ENCODE measurements at places on chromosomes 2 and 18.

DNA sequence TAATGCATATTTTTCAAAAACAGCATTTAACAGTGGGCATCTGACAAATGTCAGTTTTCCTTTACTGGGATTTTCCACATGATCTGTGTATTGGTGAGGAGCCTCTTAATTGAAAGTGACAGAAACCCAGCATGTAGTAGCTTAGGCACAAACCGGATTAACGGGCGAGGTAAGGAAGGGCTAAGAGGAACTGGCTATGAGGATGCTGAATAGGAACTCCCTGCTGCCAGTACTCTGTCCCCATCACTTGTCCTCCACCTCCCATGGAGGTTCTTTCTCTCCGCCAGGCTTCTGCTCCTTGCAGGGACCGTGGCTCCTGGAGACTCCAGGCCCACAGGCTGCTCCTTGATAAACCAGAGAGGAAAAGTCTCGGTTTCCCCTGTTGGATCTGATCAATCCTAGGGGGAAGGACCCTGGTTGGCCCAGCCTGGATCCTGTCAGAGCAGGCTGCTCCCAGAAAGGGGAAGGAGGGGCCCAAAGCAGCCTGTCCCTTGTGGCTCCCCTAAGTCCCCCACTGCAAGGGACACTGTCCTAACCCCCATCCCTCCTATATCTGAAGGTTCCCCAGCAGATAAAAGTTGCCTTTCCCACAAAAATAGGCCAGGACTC, 10.3 kb downstream of the TEX44 start:
- no peak for DNase-seq

DNA sequence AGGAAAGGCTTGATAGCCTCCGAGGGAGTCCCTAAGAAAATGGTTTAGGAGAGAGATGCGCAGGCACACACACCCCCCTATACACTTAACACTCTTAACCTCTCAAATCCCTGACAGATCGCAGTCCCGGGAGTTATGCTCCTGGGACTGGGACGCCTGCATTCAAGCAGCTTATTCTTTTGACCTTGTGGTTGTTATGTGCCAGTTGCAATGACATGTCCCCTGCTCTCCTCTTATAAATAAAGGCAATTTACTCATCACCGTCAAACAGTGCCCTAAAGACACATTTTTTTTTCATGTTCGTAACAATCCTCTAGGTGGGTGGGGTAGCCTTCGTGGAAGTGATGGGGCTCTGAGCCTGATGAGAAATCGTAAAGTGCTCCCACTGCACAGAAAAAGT, 162.2 kb downstream of the LRRC30 start:
- no peak for DNase-seq

GRCh38 chr18:13914170-13914569, 1.2 kb downstream of the MC2R start:
- no peak for DNase-seq

GRCh38 chr18:58635891-58636290, 7.0 kb upstream of the ALPK2 start:
- no peak for DNase-seq

DNA sequence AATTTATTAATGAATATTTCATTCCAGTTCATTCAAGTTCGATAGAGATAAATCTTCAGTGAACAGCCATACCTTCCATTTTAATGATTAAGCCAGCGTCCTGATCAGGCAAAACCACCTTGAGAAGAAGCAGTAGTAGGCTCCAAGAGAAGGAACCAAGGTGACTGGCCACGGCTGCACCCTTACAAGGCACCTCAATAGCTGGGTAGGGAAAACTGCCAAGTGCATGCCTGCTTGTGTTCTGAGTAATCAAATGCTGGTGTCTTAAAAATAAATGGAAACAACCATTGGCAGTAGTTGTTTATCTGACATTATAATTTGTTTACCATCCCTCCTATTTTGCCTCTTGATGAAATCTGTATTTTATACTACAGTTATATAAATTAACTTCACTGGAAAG, 10.0 kb upstream of the FEZ2 start:
- DNase-seq = no peak

GRCh38 chr2:53429901-53430300, 337.7 kb upstream of the CHAC2 start:
- DNase-seq = no peak

DNA sequence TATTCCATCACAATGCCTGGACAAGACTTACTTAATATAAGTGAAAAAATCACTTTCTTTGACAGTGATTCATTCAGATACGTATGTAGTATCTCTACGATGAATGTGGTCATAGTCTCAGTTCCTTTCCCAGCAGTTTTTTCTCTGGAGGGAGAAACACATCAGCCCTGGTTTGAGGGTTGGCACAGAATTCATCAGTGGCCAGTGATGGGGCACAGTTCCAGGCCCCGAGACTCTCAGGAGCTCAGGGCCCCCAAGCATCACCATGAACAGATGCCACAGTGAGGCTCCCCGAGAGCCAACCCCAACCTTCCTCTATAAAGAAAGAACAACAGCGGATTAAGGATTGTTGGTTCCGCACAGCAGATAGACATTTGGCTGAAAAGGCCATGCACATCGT, 12.5 kb downstream of the PRKAG3 start:
- DNase-seq = no peak

DNA sequence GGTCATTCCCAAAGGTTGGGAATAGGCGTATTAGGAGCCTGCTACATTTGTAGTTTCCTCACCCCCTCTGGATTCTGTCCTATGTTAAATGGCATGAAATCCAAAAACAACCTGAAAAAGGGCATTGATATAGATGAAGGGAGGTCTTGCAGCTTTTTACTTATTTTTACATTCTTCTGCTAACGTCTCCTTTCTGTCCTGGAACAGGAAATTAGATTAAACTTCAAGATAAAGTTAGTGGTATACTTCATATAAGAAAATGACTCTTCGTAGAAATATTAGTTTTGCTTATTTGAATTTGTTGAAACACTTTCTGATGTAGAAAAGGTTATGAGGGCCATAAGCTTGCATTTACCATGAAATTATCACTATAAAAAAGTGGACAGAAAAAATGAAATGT, 694.5 kb downstream of the ADCYAP1 start:
- DNase-seq = no peak

DNA sequence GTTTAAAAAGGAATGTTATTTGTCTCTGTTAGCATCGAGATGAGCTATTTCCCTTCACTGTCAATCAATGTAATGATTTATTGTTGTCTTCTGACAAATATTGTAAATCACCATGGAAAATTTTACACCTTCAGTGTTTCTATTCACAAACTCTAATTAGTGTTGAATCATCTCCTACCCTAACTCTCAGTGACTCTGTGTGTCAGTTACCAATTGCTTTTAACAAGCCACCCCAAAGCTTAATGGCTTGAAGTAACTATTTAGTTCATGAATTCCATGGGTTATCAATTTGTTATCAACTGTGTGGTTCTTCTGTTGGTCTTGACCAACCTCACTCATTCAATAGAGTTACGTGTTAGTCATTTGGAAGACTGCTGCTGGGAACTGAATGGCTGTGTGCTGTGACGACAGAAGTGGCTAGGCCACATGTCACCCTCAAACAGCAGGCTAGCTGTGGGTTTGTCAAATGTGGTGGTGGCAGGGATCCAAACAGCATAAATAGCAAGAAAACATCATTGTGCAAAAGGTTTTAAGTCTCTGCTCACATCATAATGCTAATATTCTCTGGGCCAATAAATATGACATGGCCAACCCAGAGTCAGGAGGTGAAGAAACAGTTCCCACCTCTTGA, 910.8 kb upstream of the CDH2 start:
- DNase-seq = no peak

DNA sequence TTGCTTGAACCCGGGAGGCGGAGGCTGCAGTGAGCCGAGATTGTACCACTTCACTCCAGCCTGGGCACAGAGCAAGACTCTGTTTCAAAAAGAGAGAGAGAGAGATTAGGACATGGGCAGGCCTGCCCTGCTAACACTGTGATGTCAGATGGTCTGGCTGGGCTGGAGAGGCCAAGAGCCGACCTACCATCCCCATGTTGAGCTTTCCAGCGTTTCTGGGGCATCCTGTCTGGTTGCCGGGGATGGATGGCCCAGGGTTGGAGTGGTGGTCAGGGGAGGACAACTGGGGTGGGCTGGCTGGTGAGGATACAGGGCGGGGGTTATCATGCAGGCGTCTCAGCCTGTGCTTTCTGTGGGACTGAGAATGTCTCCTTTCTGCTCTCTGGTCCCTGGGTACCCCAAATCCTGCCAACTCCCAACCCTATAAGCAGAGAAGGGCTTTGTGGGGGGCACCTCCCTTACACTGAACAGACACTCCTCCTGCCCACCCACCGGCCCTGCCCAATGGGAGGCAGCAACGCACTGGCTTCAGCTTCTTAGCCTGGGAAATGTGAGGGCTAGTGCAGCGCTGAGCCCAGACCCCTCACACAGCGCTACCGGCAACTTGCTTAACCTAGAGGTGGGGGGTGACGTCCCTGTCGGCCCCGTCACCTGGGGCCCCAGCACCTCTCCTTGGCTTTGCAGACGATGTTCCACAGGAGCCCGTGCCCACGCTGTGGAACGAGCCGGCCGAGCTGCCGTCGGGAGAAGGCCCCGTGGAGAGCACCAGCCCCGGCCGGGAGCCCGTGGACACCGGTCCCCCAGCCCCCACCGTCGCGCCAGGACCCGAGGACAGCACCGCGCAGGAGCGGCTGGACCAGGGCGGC, 5.4 kb downstream of the SNORC start:
- no peak for DNase-seq

- no peak for DNase-seq
Measured at GRCh38 chr2:209593930-209594329, 170.1 kb downstream of the MAP2 start.

DNA sequence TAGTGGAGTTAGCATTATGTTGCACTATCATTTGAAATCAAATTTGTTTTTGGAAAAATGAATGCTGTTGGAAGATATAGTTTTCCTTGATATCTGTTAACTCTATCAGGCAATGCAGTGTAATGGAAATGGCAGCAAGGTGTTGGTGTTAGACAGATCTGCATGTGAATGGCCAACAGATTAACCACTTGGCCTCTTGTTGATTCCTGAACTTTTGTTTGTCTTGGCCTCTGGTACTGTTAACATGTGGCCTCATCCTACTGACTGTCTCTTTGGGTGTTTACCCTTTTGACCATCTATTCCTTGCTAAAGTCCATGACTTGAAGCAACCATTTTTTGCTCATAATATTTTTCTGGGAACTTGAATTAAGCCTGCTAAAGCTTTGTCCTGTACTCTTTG, 110.2 kb upstream of the CDH2 start:
- no peak for DNase-seq

DNA sequence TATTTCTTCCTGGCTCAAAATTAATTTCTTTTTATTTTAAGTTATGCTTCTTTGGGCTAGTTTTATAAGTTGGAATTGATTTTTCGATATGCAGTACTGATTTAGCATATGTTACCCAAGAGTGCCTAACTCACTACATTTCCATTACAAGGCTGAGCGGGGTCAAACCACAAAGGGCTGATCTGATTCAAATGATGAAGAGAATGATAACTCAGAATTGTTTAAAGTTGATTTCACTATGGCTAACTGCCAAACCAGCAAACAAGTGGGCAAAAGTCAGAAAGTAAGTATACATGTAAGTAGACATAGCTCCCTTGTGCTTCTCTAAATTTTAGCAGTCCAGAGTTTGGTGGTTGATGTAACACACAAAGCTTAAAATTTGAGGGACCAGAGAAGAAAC, 35.6 kb downstream of the RAD51AP2 start:
- DNase-seq = no peak

- DNase-seq = no peak
Measured at GRCh38 chr18:54150226-54150625, 74.2 kb downstream of the MBD2 start.

GRCh38 chr2:148819019-148819585, 55.9 kb upstream of the KIF5C start:
- DNase-seq = no peak

GRCh38 chr2:112004253-112004645, 50.8 kb upstream of the TMEM87B start:
- DNase-seq = no peak

DNA sequence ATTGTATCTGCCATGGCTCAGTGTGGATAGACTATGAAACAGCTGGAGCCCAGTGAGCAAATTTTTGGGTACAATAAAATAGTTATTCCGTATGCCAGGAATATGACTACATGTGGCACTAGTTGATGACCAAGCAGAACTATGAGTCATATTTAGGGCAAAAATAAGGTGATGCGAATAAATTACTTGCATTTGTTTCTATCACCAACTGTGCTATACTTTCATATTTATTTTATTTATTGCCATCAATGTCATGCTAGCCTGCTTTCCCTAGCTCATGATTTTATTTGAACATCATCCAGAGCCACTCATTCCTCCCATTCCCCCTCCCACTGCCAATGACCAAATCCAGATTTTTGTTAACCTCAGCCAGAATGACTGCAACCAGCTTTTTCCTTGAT, 13.3 kb upstream of the FAP start:
- no peak for DNase-seq

GRCh38 chr2:68837861-68838341, 33.3 kb downstream of the BMP10 start:
- DNase-seq = no peak

DNA sequence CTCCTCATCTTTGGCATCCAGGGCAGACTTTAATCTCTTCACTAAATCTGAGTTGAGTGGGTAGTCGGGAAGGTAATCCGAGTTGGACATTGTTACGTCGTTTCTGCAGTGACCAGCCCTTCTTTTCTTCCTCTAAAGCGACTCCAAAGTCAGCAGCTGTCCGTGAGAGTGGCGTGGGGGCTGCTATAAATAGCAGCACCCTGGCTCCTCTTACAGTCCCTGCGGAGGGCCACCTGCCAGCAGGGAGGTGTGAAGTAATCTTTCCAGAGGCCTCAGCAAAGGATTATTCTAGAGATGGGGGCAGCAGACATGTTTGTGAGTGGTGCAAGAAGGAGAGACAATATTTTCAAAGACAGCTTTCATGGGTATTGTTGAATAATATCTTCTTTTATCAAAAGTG, at the start of gene ASB18:
Gene ASB18, minus strand, starts transcription at position 151 of the 400 bp plus-strand sequence. Its CDS starts 61 bp downstream, at position 90.
- DNase-seq = no peak

GRCh38 chr2:99867770-99868169, 274.6 kb downstream of the AFF3 start:
- DNase-seq = no peak

DNA sequence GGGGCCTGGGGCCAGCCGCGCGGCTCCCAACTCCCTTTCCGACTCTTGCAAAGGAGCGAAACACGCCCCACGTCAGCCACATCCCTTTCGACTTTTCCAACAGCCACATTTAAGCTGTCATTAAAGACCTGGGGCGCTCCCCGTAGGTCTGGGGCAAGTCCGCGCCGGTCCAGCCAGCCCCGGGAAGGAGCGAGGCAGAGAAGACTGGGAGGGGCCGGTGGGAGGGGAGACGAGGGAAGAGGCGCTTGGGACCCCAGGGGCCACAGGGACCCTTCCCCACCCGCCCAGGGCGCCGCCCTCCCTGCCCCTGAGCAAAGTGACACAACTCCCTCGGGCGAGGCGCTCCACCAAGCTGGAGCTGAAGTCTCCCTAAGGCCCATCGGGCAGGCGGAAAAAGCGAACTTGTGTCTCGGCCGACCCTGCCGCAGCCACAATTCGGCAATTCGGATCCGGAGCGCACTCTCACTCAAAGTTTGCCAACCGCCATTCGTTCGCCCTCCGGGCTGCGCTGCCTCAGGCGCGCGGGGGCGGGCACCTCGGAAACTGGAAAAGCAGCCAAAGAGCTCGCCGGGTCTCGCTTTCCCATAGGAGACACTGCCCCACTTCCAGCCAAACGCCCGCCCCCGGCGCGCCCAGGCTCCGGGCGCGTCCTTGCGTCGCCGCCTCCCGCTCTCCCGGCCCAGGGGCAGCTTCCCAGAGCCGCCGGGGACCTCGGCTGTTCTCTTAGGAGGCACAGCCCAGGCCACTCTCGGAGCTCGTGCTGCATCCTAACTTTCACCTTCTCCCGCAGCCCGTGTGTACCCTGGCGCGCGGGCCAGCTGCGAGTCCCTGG, 1.1 kb upstream of the KCTD1 start:
- DNase-seq = no peak

- no peak for DNase-seq
Measured at GRCh38 chr2:24400207-24400907, 40.0 kb upstream of the ITSN2 start.

Data from CD4-positive, alpha-beta T cell treated with Interleukin-6 at 100 ng/mL for 8 hours (primary cell).